ENCODE measurements at places on chromosomes 4 and X.

- no peak for DNase-seq
Observed at GRCh38 chrX:95435198-95435597, 1249.4 kb upstream of the DIAPH2 start.

GRCh38 chr4:2837904-2838496 is 5.6 kb upstream of the ADD1 start:
- DNase-seq, result peak; percentile 65

DNA sequence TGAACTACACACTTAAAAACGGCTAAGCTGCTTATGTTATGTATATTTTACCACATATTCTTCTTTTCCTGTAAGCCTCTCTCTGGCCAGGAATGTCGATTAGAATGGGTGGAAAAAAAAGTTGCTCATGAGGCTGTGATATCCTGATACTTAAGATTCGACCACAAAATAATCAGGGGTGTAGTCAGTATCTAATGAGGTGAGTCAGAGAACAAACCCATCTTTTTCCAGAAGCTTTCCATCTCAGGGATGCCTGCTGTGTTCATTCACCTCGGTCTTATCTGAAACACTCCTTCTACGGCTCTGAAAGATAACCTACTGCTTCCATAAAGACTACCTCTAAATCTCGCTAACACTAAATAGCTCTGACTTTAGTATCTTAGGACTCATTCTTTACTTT is 142.7 kb upstream of the MAP3K15 start:
- no peak for DNase-seq

- no peak for DNase-seq
Observed at GRCh38 chr4:118898684-118899138, 10.1 kb downstream of the SYNPO2 start.

DNA sequence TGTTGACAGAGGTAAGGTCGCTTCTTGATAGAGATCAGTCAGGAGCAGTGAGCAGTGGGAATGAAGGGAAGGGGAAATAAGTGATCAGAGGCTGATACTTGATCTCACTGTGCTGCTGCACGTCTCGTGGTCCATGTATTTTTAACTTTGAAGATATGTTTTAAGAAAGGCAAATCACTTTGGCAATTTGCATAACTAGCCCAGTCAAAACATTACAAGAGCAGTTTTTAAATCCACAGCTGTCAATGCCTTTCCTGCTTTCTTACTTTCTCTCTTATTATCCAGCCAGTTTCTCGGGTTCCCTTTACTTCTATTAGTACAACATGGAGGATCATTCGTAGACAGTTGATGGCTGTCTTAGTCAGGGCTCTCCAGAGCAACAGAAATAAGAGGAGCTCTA is 472.8 kb downstream of the TMA16 start:
- no peak for DNase-seq

DNA sequence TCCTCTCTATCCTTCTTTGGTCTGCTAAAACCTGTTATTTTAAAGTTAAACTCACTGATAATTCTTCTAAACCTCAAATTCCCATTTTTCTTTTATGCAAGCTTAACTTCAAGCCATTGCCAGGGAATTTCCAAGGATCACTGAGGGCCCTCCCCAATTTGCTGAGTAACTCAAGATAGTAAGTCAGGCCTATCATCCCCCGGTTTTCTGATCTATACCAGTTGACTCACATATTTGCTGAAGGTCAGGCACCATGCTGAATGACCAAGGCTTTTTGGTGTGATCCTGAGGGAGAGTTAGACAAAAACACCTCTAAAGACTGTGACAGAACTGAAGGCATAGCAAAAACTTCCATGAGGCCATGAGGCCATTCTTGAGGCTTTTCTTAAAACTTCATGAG is 1301.9 kb downstream of the PCDH7 start:
- no peak for DNase-seq

DNA sequence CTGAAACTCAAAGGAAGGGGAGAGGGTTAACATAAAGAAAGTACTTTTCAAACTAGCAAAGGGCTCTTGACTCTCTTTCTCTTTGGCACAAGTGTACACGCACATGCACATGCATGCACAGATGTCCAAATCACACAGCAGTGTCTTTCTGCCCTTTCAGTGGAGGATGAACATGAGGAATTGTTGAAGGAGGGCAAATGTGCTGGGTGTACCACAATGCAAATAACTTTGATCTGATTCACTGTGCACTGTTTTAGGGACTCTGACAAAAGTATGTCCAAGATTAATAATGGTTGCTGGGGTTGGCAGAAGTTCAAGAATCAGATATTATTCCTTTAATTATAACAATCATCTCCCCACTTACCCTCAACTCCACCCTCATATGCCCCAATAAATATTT is 93.8 kb downstream of the GPC4 start:
- DNase-seq, result no peak

All from stimulated activated CD4-positive, alpha-beta T cell treated with anti-CD3 and anti-CD28 coated beads, Interleukin-4, amount 100 ng/mL, for 4 hours (primary cell).